A549 treated with AZD2906 at 1 μM for 4 hours (cell line): ENCODE measurements at places on chromosomes 7 and 10. TPM values are rescaled to one million over a fixed set of nuclear protein-coding genes. Genes with fewer than 3 reads are reported as not detected.

CYP2C19 gene
- total RNA-seq, result not detected in 5 replicates

COL17A1 gene
- 1.3 to 2.4 TPM (median 1.8 TPM) in 5 replicates for total RNA-seq

TECPR1 gene
- 7.0 to 8.5 TPM (median 7.8 TPM) in 5 replicates for total RNA-seq

IL6 gene
- total RNA-seq, result 0.59 to 1.3 TPM (median 1.2 TPM) in 5 replicates

CTBP2 gene
- total RNA-seq, result 107 to 131 TPM (median 123 TPM) in 5 replicates
